Activated B cell treated with CpG ODN at 0.5 μM for 24 hours (primary cell): ENCODE measurements at places on chromosomes 4 and X. TPM values are rescaled to one million over a fixed set of nuclear protein-coding genes. Genes with fewer than 3 reads are reported as not detected.

GRCh38 chr4:182890202-182890601, 27.0 kb downstream of the DCTD start:
- no peak for DNase-seq

GRCh38 chr4:10117359-10118047, 904 bp upstream of the WDR1 start:
- DNase-seq: peak; percentile 38

DNA sequence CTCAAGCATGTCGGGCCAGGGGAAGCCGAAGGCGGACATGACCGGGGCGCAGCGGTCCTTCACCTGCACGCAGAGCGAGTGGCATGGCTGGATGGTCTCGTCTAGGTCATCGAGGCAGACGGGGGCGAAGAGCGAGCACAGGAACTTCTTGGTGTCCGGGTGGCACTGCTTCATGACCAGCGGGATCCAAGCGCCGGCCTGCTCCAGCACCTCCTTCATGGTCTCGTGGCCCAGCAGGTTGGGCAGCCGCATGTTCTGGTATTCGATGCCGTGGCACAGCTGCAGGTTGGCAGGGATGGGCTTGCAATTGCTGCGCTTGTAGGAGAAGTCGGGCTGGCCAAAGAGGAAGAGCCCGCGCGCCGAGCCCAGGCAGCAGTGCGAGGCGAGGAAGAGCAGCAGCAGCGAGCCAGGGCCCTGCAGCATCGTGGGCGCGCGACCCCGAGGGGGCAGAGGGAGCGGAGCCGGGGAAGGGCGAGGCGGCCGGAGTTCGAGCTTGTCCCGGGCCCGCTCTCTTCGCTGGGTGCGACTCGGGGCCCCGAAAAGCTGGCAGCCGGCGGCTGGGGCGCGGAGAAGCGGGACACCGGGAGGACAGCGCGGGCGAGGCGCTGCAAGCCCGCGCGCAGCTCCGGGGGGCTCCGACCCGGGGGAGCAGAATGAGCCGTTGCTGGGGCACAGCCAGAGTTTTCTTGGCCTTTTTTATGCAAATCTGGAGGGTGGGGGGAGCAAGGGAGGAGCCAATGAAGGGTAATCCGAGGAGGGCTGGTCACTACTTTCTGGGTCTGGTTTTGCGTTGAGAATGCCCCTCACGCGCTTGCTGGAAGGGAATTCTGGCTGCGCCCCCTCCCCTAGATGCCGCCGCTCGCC, at the start of gene SFRP2:
Gene SFRP2 (minus strand): TSS at position 671 of the 864 bp plus-strand sequence. CDS start 248 bp downstream, at position 423.
- DNase-seq: no peak

SULT1B1 gene
- total RNA-seq: 0.02 and 0.04 TPM in 2 replicates

CLTRN gene
- 0.20 and 0.24 TPM in 2 replicates for total RNA-seq

DNA sequence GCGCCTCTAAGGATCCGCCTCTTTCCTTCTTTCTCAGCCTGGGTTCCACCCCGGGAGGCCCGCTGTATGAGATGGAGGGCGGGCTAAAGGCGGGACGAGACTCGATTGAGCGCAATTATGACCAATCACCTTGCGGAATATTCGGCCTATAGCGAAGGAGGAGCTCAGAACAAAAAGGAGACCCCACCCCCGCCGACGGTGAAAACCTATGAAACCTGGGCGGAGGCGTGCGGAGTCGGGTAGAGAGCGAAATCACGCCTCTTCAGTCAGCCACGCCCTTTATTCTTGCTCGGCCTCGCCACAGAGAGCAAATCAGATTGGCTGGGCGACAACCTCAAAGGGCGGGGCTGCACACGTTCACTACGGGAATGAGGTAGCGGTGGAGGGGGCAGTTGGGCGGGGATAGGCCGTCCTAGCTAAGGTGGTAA, 615 bp upstream of the CDK16 start:
- DNase-seq: peak; percentile 84

GRCh38 chrX:56726605-56727004, 2.4 kb upstream of the NBDY start:
- DNase-seq: no peak

POU3F4 gene
- total RNA-seq: not detected in 2 replicates
